ENCODE measurements at places on chromosomes 11 and 22.

DNA sequence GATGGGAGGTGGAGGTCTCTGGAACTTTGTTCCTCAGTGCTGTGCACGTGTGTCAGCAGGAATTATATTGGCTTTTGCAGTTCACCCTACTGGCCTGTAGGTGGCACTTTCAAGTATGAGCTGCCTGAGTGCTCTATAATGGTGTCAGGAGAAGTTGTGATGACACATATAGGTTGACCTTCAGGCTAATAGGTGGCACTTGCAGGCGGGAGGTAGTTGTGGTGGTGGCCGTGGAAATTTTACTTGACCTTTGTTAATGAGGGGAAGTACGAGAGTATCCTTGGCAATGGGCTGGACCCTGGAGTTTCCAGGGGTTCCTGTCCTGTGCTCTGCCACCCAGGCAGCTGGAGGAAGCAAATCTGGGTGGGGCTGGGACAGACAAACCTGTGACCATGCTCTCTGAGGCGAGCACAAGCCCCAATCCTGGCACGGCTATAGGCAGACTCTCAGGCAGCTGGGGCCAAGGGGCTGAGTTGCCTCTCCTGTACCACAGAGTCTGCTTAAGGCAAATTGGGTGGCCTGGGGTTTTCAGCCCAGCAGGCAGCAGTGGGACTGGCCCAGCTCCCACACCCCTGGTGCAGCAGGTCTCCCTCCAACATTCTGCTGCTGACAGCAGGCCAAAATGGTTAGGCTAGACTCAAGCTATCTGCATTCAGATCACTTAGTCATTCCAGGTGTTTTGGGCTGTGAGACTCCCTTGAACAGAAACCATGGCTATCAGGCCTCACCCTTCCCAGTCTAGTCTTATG is 147.5 kb upstream of the CTSC start:
- DNase-seq = no peak

- DNase-seq = no peak
Measured at GRCh38 chr11:78355309-78355705, 62.3 kb downstream of the GAB2 start.

DNA sequence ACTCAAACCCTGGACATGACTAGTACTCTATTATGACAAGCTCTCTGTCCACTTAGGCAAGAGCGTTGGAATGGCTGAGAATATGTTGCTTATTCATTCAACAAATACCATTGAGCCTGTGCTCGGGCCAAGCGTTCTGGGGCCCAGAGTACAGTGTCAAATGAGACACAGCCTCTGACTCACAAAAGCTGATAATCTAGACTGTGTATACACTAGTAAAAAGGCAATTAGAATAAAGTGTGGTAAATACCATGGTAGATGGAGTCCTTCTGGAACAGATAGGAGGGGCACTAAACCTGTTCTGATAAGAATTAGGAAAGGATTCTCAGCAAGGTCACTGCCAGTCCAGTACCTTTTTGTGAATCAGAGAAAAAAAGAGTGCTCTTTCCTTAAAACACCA is 24.7 kb downstream of the KCNE3 start:
- no peak for DNase-seq

GRCh38 chr11:133747409-133747808 is 97.9 kb downstream of the SPATA19 start:
- no peak for DNase-seq

DNA sequence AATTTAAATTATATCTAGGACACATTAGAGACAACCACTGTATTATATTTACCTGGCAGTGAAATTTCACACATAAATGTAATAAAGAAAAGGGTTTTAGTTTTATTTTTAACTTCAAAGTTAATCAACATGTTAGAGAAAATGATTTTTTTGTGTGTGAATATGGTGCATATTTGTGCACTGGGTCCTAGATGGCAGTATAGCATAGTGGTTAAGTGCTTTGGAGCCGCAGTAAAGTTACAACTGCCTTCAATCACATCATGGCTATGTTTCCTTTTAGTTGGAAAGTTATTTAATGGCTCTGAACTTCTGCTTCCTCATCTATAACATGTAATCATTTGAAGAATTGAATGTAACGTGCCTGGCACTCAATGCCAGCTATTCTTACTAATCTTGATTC is 108.9 kb upstream of the DDI1 start:
- DNase-seq = no peak

DNA sequence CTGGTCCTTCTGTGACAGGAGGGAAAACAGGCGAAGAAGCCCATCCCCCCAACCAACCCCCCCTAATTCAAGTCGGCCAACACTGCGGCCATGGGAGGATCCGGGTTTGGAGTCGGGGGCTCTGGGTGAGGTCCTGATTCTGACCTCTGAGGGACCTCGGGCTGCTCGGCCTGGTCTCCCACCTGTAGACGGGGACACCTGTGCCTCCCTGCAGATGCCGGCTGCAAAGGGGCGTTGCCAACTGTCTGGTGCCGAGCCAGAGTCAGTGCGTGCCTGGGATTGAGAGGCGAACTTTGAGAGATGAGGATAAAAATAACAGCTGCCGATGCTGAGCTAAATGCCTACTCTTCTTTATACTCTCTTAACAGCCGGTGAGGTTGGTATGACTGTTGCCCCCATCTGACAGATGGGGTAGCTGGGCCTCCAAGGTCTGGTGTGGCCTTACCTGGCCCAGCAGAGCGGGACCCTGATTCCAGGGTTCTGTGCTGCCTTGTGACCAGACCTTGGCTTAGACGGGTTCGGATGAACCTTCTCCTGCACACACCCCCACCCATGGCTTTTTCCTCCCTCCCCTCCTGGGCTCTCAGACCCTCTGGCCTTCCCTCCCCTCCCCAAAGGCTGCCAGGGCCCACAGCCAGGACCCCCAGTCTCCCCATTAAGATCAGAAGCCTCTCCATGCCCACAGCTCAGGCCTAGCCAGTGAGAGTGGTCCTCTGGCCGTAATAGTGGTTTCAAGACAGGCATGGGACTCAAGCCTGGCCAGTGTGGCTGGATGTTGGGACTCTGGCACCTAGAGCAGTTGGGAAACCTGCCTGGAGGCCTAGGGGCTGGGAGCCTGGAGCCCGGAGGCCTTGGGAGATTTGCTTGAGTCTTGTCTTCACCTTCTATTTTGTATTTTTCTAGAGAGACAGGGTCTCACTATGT is 41.7 kb downstream of the KCNJ4 start:
- no peak for DNase-seq

DNA sequence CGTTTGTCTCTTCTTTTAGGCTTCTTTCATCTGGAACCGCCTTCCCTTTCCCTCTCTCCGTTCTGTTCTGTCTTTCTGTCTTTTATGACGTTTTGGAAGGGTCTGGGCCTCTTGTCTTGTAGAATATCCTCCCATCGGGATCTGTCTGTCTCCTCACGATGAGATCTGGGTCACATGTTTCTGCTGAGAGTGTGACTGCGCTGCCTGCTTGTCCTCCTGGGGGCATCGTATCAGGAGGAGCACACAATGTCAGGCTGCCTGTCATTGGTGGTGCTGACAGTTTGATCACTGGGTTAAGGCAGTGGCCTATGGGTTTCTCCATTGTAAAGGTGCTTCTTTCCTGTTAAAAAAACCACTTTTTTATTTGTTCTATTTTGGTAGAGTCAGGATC is 60.4 kb upstream of the PARVG start:
- DNase-seq = no peak

DNA sequence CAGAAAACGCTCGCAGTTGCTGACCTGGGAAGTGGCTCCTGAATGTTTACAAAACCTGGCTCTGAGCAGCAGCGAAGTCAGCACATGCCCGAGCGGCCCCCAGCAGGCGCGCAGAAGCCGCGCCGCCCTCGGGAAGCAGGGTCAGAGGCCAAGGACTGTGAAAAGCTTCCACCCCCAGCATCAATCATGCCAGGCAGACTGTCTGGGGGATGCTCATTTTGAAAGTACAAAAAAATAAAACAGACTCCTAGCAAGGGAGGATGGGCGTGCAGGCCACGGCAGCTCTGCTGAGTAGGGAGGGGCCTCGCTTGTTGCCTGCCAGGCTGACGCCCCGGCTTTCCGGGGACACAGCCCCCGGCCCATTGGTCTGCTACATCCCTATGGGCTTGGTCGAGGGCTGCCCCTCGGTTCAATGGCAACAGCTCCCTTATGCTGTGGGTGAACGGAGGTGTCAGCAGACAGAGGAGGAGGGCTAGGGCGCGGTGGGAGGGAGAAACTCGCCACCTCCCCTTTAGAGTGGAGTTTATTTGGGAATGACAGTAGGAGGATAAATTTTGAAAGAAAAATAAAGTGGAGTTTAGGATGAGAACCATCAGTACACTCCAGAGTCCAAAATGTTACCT is 37.7 kb upstream of the GNB1L start:
- peak; percentile 38 for DNase-seq

DNA sequence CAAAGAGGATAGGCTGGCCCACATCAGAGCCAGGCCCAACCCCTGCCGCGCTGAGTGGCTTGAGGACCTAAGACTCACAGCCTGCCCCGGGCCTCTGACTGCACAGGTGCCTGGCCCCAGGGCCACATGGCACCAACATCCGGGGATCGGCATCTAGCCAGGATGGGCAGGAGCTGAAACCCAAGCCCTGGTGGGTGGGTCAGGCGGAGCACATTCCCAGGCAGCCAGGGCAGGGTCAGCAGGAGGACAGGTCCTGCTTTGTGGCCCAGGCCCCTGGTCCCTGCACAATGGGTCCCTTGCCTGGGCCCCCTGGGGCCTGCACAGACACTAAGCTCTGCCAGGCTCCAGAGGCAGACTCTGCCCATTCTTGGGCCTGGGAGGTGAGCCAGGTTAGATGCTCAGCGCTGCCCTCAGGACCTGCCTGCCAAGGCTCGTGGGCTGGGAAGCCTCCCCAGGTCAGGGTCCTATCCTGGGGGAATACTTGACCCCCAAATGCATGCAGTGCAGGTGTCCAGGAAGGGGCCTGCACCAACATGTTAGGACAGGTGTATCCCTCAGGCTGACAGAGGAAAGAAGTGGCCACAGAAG is 33.5 kb downstream of the ARVCF start:
- no peak for DNase-seq

- DNase-seq = no peak
Measured at GRCh38 chr11:82718821-82719220, 14.8 kb downstream of the FAM181B start.

- no peak for DNase-seq
Measured at GRCh38 chr11:93784935-93785360, 866 bp downstream of the MED17 start.

DNA sequence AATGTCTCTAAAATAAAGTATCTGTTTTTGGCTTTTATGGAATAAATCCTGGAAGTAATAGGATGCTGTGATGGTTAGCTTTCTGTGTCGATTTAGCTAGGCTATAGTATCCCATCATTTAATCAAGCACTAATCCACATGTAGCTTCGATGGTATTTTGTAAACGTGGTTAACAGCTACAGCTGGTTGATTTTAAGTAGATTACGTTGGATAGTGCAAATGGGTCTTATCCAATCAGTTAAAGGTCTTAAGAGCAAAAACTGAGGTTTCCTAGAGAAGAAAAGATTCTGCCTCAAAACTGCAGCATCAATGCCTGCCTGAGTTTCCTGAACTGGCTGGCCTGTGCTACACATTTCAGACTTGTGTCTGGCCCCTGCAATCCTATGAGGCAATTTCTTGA is 314.2 kb upstream of the SORL1-AS1 start:
- no peak for DNase-seq

DNA sequence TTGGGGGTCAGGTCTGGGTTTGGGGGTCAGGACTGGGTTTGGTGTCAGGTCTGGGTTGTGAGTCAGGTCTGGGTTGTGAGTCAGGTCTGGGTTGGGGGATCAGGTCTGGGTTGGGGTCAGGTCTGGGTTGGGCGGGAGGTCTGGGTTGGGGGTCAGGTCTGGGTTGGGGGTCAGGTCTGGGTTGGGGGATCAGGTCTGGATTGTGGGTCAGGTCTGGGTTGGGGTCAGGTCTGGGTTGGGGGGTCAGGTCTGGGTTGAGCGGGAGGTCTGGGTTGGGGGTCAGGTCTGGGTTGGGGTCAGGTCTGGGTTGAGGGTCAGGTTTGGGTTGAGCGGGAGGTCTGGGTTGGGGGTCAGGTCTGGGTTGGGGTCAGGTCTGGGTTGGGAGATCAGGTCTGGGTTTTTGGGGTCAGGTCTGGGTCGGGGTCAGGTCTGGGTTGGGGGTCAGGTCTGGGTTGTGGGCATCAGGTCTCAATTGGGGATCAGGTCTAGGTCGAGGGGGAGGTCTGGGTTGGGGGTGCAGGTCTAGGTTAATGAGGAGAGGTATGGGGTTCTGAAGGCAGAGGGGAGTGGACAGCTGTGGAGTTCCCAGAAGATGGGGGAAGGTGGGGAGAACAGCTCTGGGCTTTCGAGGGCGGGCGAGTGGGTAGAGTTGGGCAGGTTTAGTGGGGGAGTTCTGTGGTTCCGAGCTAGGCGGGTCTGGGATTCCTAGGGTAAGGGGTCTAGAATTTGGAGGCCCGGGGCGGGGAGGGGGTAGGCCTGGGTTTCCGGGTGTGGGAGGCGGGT is 629 bp downstream of the TTLL8 start:
- no peak for DNase-seq

- DNase-seq = no peak
Measured at GRCh38 chr11:17976651-17977050, 36.2 kb downstream of the SERGEF start.

DNA sequence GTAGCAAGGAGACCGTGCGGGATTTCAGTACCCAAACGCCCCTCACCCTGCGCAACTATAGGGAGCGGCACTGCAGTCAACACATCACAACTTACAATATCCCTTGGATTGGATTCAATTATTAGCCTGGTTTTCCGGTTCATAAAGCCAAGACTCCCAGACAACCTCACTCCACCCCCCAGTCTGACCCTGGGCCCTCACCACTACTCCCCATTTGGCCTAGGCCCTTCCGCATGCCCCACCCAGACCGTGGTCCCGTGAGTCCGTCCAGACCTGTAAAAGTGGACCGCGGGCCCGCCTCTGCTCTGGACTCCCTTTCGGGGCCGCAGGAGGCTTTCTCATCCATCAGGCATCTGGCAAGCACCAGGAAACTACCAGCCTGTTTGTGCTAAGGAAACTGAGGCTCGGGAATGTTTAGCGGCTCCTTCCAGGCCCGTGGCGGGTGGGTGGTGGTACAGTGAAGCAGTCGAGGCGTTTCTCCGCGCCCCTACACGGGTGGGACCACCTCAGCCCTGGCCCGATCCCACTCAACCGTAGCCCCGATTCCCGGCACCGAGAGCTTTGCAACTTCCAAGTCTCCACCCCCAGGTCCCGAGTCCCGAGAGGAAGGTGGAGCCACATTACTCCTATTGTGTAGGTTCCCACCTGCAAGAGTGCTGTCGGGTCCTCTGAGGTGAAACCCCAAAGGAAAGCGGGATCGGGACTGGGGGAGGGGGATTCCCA is 679 bp upstream of the DPP3 start:
- no peak for DNase-seq

- no peak for DNase-seq
Measured at GRCh38 chr11:20321177-20321576, 42.3 kb upstream of the HTATIP2 start.

- DNase-seq = no peak
Measured at GRCh38 chr22:46239261-46240048, 10.6 kb downstream of the CDPF1 start.

Data from stimulated activated CD8-positive, alpha-beta memory T cell treated with anti-CD3 and anti-CD28 coated beads, Interleukin-7, amount 100 ng/mL, for 4 hours (primary cell).